PC-3 (cell line): ENCODE measurements at places on chromosomes 5 and 9. TPM values are rescaled to one million over a fixed set of nuclear protein-coding genes. Genes with fewer than 3 reads are reported as not detected.

GRCh38 chr5:139181322-139181730 is 16.8 kb downstream of the SIL1 start:
- no peaks in the 10 kb centered on the region; the same call in 1 of the 2 replicates for H3K4me1 ChIP-seq
- DNase-seq = no peak
- H3K36me3 ChIP-seq = no peaks in the 10 kb centered on the region
- no peak overlapping the region for H3K4me3 ChIP-seq
- no peaks in the 10 kb centered on the region for H3K27me3 ChIP-seq

Gene IL4
- total RNA-seq = not detected in 2 replicates

Gene NOXA1
- 0.51 and 1.6 TPM in 2 replicates for total RNA-seq

DNA sequence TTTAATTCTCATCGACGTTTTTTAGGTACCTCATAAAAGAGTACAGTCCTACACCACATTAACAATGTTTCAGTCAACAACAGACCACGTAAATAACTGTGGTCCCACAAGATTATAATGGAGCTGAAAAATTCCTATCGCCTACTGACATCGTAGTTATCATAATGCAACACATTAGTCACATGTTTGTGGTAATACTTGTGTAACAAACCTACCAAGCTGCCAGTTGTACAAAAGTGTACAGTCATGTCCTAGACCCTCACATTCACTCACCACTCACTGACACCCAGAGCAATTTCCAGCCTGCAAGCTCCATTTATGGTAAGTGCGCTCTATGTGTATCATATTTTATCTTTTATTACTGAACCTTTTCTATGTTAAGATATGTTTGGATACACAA is 16.8 kb downstream of the GNAQ start:
- H3K27ac ChIP-seq = no peak overlapping the region
- H3K27me3 ChIP-seq = no peaks in the 10 kb centered on the region
- DNase-seq = no peak
- H3K4me3 ChIP-seq = no peak overlapping the region
- H3K4me1 ChIP-seq = no peaks in the 10 kb centered on the region

GRCh38 chr9:94909250-94909894 is 182.9 kb downstream of the AOPEP start:
- peaks cover 27% of the 10 kb centered on the region for H3K4me1 ChIP-seq
- H3K27ac ChIP-seq = no peak overlapping the region
- H3K36me3 ChIP-seq = no peaks in the 10 kb centered on the region

DNA sequence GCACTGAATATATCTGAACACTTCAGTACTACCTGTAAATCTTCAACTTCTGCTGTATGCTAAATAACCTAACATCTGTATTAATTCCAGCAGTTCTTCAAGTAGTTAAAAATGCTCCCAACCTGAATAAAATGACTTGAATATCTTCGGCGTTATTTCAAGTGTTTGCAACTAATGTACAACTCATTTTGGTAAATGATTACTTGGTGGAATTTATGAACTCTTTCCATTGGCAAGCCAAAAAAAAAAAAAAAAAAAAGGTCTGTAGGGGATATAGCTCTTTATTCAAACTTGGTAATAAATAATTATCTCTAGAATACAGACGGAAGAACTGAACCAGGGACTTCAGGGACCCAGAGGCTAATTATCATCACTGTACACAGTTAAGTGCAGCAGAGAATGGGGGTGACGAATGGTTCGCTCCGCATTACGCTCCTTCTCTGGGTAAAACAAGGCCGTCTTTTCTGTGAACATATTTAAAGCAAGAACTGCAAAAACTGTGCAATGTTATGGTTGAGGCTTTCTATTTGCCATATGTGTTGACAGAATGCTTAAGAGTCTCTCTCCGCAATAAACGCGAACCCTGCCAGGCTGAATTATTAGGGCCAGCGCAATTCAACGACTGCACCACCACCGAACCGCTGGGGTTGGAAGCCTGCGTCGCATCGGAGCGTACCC is 1.9 kb upstream of the ERBIN start:
- peak; percentile 1 for DNase-seq
- peak overlapping the region; percentile 79 for H3K27ac ChIP-seq
- no peaks in the 10 kb centered on the region for H3K27me3 ChIP-seq
- no peaks in the 10 kb centered on the region for H3K36me3 ChIP-seq
- peaks cover 15% of the 10 kb centered on the region for H3K4me1 ChIP-seq

DNA sequence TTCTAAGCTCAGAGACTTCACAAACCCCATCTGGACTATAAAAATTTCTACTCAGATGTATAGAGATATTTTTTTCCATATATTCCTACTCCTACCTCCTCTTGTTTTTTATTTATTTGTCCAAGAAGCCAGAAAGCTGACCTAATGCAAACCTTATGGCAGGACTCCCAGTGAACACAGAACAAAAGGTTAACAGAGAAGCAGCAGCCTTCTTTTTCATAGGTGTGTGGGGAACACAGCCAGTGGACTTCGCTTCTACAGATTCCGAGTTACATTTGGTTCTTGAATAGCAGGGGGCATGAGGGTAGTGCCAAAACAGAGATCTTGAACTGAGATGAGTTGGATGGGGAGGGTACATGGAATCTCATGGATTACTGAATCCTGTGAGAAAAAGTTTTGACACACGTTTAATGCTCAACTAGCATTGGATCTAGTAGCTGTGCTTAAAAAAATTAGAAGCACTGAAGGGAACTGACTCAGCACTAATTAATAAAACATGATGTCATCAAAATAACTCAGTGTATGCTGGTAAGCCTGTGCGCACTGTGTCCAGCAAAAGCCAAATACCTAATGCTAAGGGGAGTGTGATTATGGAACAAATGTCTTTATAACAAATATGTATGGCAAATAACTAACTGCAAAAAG is 240.1 kb downstream of the GABRB2 start:
- no peak overlapping the region for H3K27ac ChIP-seq
- no peak overlapping the region for H3K4me3 ChIP-seq
- DNase-seq = no peak

DNA sequence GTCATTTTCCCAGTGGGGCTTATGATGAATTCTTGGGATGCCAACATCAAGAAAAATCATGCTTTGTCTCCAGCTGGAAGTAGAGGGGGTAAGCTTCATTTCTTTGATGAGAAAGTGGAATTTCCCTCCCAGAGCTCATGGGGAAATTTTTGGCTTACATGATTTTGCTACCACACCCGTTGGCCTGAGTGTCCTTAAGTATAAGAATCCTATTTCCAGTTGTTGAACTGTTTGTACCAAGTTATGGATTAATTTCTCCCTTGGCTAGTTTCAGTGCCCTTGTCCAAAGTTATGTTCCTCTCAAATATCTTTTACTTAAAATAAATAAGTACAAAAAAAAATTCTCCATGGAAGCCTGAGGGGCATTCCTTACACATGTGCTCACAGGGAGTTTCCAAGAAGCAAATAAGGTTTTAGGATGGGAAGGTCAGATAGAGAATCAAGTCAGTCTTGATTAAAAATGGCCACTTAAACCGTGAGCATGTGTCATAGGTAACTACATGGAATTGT is 82.3 kb downstream of the PTCD2 start:
- peak overlapping the region; percentile 17 for H3K27ac ChIP-seq
- H3K4me1 ChIP-seq = no peaks in the 10 kb centered on the region
- no peak overlapping the region for H3K4me3 ChIP-seq
- H3K27me3 ChIP-seq = no peaks in the 10 kb centered on the region
- DNase-seq = peak; percentile 43

Gene LHX2
- 1.1 TPM in 2 replicates for total RNA-seq

Gene IL31RA
- total RNA-seq = 1.6 and 3.0 TPM in 2 replicates

DNA sequence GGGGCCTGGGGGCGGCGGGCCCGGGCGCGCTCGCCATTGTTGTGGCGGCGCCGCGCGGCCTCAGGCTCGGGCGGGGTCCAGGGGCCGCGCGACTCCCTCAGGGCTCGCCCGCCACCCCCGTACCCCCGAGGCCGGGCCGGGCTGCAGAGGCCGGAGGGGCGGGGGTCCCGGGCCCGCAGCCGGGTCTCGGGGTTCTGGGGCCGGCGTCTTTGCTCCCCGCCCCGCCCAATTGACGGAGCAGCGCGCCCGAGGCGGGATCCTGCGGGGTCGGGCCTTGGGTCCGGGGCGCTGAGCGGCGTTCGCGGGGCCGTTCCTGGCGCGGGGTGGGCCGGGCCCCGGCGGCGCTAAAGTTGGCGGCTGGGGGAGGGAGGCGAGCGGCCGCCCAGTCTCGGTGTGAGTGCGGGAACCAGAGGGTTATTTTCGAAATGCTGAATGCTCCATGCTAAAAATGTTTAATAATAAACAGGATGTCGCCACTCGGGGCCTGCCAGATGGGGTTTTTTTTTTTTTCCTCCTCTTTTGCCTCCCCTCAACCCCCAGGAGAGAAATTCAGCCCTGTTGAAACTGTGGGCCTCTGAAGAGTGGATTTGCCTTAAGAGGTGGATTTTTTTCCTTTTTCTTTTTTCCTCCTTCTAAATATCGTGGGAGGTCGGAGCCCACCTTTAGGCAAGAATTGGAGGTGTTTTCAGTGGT is 724 bp downstream of the PRRC2B start:
- peak overlapping the region; percentile 98 for H3K4me3 ChIP-seq
- no peaks in the 10 kb centered on the region for H3K27me3 ChIP-seq

Gene FYB1
- total RNA-seq = 0.81 and 1.1 TPM in 2 replicates

Gene FCHO2
- 3.7 and 5.9 TPM in 2 replicates for total RNA-seq

- H3K36me3 ChIP-seq = no peaks in the 10 kb centered on the region
- no peak overlapping the region for H3K4me3 ChIP-seq
- DNase-seq = no peak
- no peak overlapping the region for H3K27ac ChIP-seq
- no peaks in the 10 kb centered on the region for H3K27me3 ChIP-seq
- no peaks in the 10 kb centered on the region for H3K4me1 ChIP-seq
Measured at GRCh38 chr9:82563094-82563493, 499.8 kb downstream of the RASEF start.

DNA sequence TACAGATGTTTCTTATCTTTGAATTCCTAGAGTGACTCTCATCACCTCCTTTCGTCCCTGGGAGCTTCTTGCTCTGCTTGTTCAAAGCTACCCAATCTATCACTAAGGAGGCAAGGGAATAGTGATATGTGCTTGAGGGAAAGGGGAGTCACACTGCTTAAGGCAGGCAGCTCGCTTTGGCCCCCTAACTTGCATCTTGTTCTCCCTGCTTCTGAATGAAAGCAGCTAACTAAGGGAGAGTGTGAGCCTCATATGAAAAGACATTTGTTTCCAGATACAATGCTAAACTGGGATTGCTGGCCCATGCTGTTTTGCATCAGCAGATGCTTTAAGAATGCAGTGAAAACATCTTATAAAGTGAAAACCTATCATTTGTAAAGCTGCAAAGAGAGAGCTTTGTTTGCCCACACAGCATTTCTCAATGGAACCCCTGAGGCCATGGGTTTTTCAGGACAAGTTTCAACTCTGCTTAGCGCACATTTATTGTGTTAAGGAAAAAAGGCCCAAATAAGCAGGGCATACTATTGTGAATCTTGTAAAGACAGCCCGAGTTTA is 367.9 kb upstream of the ADAMTSL1 start:
- no peak overlapping the region for H3K4me3 ChIP-seq
- H3K27me3 ChIP-seq = peaks cover 5% of the 10 kb centered on the region
- H3K4me1 ChIP-seq = no peaks in the 10 kb centered on the region
- DNase-seq = no peak

Gene BNC2
- 11.7 TPM in 2 replicates for total RNA-seq

- DNase-seq = peak; percentile 88
- H3K4me1 ChIP-seq = peaks cover 10% of the 10 kb centered on the region
- H3K27me3 ChIP-seq = no peaks in the 10 kb centered on the region
- H3K4me3 ChIP-seq = no peak overlapping the region
- H3K27ac ChIP-seq = peak overlapping the region; percentile 26
Measured at GRCh38 chr5:97534166-97534565, 351.1 kb upstream of the RIOK2 start.

- H3K4me3 ChIP-seq = no peak overlapping the region
- no peak for DNase-seq
- H3K27me3 ChIP-seq = no peaks in the 10 kb centered on the region
- no peaks in the 10 kb centered on the region for H3K36me3 ChIP-seq
Measured at GRCh38 chr5:132308701-132309100, 14.5 kb downstream of the SLC22A4 start.

DNA sequence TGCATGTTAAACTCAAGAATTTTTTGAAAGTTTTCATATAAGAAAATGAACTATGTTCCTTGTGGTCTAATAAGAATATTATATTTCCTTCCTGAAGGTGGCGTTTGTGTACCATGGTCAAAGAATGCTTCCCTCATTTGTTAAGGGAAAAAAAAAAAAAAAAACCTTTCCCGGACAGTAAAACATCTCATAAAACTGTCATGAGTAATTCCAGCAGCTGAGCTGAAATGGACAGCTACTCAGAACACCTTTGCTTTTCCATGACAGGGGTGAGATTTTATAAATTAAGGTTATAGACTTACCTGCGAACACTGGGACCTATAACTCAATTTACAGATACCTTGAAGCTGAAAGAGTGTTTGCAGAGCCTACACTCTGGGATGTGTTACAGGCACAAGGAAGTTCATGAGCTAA is 113.2 kb upstream of the RANBP3L start:
- H3K4me3 ChIP-seq = no peak overlapping the region
- H3K27me3 ChIP-seq = no peaks in the 10 kb centered on the region
- peak; percentile 88 for DNase-seq
- peaks cover 30% of the 10 kb centered on the region for H3K4me1 ChIP-seq
- H3K27ac ChIP-seq = no peak overlapping the region

- H3K27me3 ChIP-seq = no peaks in the 10 kb centered on the region
- H3K4me3 ChIP-seq = no peak overlapping the region
- no peaks in the 10 kb centered on the region for H3K36me3 ChIP-seq
- H3K27ac ChIP-seq = no peak overlapping the region
- no peak for DNase-seq
Measured at GRCh38 chr5:107352576-107352975, 318.2 kb downstream of the EFNA5 start.

GRCh38 chr9:116646661-116647514 is 40.2 kb upstream of the TRIM32 start:
- H3K4me3 ChIP-seq = no peak overlapping the region
- peak; percentile 51 for DNase-seq
- no peaks in the 10 kb centered on the region for H3K36me3 ChIP-seq
- H3K27ac ChIP-seq = no peak overlapping the region
- no peaks in the 10 kb centered on the region for H3K27me3 ChIP-seq
- no peaks in the 10 kb centered on the region for H3K4me1 ChIP-seq

Gene ARL10
- total RNA-seq = 0.15 and 2.6 TPM in 2 replicates

Gene DRD1
- not detected in 2 replicates for total RNA-seq

Gene BAAT
- total RNA-seq = 0.07 TPM in 1 of 2 replicates, not detected in the other

Gene BRD8
- total RNA-seq = 30.5 and 35.6 TPM in 2 replicates

- H3K4me1 ChIP-seq = peaks cover 20% of the 10 kb centered on the region
- no peak overlapping the region for H3K4me3 ChIP-seq
- DNase-seq = no peak
- H3K27ac ChIP-seq = no peak overlapping the region
Measured at GRCh38 chr5:148152781-148153180, 15.6 kb upstream of the SPINK14 start.

DNA sequence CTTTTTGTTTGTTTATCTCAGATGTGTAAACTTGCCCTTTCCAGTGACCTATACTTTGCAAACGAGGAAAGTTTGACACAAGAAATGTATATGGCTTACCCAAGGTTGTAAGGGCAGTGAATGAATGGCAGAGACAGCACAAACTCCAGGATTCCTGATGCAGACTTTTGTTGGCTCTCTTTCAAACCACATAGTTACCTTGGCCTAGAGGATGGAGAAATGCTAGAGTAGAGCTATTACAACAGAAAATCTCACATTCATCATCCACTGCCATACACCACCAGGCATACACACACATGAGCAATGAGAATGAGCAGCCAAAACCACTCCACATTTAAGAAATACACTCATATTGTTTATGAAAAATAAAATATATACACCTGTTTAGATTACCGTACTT is 387.0 kb downstream of the TLR4 start:
- H3K4me3 ChIP-seq = no peak overlapping the region
- no peak overlapping the region for H3K27ac ChIP-seq

- H3K27ac ChIP-seq = peak overlapping the region; percentile 90
- peak; percentile 95 for DNase-seq
- H3K4me1 ChIP-seq = peaks cover 27% of the 10 kb centered on the region
- H3K4me3 ChIP-seq = peak overlapping the region; percentile 39; the same call in 1 of the 2 replicates
- no peaks in the 10 kb centered on the region for H3K27me3 ChIP-seq
- peaks cover 5% of the 10 kb centered on the region for H3K36me3 ChIP-seq
Measured at GRCh38 chr5:71601222-71602026, 14.3 kb downstream of the MCCC2 start.

Gene SLC25A2
- total RNA-seq = 0.18 and 0.40 TPM in 2 replicates

Gene INSYN2B
- 1.1 and 1.5 TPM in 2 replicates for total RNA-seq
